ENCODE measurements at places on chromosomes 3 and 15.

GRCh38 chr3:69474186-69474585 lies 88.3 kb upstream of the FRMD4B start:
- no peak for DNase-seq

GRCh38 chr3:48285132-48285531 lies 44.2 kb downstream of the ZNF589 start:
- peak; percentile 49 for DNase-seq

DNA sequence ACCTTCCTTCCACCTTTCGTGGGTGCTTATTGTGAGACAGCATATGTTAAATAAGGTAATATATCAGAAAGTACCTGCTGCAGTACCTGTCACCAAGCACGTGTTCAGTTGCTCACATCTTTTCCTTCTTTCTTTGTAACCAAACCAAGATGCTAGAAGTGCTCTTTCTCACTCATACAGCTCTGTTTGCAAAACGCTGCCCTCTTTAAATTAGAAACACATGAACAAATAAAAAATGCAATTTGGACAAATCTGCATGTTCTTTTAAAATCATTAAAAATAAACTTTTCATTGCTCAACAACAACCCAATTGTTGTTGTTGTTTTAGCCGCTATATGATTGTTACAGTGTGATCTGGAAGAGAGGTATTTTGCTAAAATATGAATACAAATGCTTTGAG lies 193.5 kb upstream of the ZBTB20 start:
- no peak for DNase-seq

DNA sequence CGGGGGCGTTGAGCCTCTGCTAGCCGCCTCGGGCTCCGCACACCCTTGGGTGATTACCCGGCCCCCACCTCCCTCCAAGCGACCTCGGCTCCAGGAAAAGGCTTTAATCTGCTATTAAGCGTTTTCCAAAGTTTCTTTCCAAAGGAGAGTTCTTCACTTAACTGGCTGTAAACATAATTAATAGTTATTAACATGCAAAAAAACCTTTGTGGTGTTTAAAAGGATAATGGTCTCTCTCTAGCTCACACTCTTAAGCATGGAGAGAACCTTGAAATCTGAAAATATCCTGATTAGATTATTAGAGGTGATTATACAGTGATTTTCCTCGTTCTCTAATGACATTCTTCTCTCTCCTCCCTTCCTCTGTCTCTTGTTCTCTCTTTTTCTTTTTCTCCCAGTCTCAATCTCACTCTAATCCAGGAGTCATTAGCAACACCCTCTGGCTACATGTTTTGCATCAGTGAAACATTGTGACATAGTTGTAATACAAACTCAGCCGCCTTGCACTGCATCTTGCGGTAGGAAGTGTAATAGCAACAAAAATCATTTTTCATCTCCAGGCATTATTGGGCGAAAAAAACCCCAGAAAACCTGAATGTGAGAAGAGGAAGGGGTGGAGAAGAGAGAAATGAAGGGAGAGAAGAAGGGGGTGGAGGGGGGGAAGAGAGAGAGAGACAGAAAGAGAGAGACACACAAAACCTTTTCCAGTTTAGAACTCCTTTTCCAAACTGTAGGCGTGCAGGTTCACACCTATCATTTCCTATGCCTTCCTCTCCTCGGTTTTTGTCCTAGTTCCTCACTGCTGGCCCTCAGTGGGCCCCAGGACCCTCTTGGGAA lies 24.4 kb downstream of the NR2F2 start:
- no peak for DNase-seq

GRCh38 chr3:179309225-179310078 lies 13.4 kb upstream of the ZNF639 start:
- no peak for DNase-seq

DNA sequence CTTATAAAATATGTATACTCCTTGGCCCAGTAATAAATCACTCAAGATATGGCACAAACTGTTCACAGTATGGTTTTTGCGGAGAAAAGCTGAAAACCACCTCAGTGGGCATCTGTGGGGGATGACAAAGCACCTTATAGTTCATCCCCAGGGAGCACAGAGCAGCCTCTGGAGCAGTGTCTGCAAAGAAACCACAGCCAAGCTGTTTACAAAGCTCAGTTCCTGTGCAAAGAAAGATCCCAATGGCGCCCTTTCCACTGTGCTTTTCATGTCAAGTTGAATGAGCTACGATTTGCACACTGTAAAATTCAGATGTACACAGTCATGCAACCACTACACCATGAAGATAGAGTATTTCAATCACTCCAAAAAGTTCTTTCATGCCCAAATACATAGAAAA lies 2.5 kb upstream of the EFCC1 start:
- no peak for DNase-seq

DNA sequence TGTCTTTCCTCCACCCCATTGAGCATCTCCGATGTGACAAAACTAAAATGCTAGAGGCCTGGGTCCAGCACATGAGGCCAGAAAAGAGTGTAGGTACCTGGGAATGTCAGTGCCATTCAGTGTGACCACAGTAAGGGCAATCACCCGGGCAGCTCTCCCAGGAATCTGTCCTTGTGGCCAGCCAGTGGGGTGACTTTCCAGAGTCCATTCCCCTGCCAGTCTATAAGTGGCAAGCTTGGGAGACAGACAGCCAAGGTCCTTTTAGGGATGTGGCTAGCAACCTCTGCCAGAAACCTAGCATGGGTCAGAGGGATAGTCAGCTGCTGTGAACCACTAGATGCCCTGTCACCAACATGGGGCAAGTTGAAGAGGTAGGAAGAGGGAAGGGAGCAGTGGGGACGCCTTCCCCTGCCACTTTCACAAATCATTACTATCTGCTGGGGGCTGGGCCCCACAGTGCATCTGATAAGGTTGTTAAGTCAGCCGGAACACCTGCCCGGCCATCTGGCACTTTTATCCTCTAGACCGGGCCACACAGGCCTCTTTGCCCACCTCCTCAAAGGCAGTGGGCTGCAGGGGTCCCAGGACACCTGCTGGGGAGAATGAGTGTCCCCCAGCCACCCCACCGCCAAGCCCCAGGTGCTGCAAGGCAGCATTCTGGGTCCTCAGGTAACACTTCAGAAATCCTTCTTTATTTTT lies 24.8 kb upstream of the DET1 start:
- DNase-seq = no peak

- DNase-seq = peak; percentile 4
These were observed 476.6 kb upstream of the ROBO1 start for GRCh38 chr3:80244390-80244789.

DNA sequence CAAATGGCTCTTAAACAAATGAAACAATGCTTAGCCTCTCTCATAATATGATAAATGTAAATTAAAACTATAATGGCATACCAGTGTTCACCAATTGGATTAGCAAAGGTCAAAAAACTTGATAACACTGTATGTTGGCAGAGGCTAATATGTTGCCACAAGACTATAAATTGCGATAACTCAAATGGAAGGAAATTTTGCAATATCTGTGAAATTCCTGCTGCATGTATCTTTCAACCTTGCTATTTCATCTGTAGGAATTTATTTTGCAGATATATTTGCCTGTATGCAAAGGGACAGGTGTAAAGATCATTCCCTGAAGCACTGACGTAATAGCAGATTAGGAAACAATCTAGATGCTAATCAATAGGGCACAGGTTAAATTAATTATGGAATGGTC lies 191.4 kb upstream of the EIF1B start:
- no peak for DNase-seq

GRCh38 chr3:88180398-88180999 lies 30.7 kb downstream of the C3orf38 start:
- DNase-seq = peak; percentile 7

DNA sequence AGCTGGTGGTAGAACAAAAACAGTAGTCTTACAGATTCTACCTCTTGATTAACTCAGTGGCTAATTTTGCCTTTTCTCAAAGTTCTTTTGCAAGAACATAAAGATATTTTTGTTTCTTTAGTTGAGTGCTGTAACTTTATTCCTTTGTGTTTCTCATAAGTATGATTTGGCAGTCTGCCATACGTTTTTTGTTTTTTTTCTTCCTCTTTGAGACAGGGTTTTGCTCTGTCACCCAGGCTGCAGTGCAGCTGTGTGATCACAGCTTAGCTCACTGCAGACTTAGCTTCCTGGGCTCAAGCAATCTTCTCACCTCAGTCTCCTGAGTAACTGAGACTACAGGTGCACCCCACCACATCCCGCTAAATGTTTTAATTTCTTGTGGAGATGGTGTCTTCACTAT lies 22.4 kb downstream of the B3GNT5 start:
- no peak for DNase-seq

GRCh38 chr15:60548101-60548500 lies 69.2 kb upstream of the ICE2 start:
- no peak for DNase-seq

GRCh38 chr3:29335943-29336342 lies 55.1 kb downstream of the RBMS3 start:
- no peak for DNase-seq

DNA sequence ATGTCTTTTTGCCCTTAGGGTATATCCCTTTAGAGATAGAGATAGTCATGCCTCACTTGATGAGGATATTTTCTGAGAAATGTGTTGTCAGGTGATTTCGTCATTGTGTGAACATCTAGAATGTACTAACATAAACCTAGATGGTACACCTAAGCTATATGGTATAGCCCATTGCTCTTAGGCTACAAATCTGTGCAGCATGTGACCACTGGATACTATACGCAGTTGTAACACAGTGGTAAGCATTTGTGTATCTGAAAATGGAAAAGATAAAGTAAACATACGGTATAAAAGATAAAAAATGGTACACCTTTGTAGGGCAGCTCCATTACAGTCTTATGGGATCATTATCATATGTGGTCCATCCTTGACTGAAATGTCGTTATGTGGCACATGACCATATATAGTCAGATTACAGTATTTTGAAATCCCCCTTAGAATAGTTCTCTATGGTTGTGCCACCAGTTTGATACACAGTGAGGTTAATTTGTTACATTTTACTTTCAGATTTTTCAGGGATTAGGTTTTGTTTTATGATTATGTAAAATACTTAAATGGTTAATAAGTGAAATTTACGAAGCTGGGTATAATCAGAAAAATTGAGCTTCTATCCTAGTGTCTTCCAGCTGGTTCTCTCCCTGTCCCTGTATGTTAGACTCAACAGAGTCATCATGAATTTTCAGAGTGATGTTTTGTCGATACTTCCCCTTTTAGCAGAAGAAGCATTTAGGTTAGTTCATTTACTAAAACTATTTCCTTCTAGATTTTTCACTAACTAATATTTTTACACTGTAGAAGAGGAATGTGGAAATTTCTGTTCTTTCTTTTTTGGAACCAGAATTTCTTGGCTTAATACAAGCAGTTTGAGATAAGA lies 12.8 kb downstream of the SETD5 start:
- DNase-seq = no peak

- peak; percentile 44 for DNase-seq
These were observed 58.3 kb downstream of the LRIG1 start for GRCh38 chr3:66442254-66443117.

DNA sequence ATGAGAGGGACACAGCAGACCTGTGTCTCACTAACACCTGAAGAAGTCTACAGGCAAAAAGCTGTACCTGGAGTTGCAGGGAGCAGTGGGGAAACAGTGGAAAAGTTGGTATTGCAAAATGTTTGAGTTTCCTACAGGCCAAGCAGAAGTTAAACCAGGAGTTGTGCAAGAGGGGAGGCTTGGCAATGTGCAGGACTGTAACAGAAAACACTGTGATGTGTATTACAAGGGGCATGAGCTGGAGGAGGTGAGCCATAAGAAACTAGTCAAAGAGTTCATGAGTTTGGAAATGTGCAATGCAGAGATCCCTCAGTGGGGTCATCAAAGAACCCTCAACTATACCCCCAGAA lies 47.1 kb upstream of the SERPINI2 start:
- DNase-seq = no peak

Measured in BJ (cell line).